Mucosa of gallbladder (tissue), 1 donor: ENCODE measurements at places on chromosomes 11 and 22. TPM values are rescaled to one million over a fixed set of nuclear protein-coding genes. Genes with fewer than 3 reads are reported as not detected.

DNA sequence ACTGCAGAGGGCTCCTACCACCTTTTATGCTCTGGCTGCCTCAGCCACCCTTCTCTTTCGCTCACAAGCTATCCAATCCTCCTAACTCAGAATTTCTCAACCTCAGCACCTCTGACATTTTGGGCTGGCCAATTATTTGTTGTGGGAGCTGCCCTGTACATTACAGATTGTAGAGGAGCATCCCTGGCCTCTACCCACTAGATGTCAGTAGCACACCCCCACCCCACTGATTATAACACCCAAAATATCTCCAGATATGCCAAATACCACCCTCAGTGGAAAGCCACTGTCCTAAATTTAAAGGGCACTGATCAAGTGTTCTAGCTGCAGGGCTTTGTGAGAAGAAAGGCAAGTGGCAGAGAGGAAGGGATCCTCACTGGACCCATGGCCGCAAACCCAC lies 443.1 kb downstream of the SOX6 start:
- no peak for DNase-seq

DNA sequence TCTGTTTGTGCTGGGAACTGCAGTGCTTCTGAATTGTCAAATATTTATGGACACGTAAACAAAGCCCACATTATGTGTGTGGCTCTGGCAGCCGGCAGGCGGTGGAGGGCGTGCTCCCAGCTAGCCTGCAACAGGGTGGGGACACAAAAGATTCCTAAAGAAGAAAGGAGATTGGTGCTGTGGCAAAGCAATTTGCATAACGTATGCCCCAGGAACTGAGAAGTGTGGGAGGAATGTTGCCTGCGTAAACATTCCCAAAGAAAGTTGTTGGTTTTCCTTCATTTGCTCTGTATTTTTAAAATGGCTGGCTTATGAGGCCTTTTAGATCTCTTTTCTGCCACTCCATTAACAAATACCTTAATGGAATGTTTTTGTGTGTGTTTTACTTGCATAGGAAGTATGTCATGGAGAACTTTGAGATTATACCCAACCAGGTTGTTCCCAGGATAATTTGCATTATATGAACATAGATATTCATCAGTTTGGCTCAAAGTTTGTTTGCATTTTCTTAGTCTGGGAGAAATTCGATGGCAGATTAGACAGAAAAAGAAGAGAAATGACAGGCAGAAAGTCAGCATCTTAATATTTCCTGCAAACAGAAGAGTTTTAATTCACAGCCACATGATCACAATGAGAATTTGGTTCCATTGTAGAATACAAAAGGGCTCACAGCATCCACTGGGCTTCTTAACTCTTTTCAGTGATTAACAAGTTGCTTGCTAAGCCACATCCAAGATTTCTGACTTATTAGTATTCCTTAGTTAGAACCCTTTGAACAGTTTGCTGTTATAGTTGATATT lies 41.8 kb upstream of the DLAT start:
- DNase-seq, result peak; percentile 73

DNA sequence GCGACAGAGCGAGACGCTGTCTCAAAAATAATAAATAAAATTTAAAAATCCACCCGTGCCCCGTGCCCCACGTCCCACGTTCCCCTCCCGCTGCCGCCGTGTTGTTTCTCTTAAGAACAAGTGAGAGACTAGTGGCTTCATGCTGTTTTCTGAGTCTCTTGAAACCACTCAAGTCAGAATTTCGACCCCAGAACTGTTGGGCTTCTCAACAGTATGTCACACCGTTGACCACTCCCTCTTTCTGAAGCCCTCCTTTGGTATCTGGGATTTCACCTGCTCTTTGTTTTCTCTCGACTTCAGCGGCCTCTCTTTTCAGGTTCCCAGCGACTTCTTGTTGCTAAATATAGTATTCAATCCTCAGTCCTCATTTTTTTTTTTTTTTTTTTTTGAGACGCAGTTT lies 974 bp downstream of the PPIL2 start:
- DNase-seq, result no peak

GRCh38 chr11:124113890-124114289 lies 1.4 kb upstream of the VWA5A start:
- no peak for DNase-seq

GRCh38 chr22:42217019-42217751 lies 53.3 kb downstream of the TCF20 start:
- no peak for DNase-seq

DNA sequence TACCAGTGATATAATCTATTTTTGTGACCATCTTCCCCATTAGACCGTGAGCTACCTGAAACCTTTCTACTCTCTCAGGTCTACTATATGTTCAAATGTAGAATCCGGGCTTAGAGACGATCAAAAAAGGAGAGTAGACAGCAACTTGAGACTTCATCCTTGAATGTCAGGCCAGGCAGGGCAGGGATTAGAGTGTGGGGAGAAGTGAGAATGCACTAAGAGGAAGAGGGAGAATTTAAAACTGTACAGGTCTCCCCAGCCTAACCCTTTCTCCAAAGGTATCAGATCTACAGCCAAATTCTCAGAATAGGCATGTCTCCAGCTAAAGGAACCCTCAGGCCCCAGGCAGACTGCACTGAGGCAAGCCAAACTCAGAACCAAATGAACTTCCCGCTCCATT lies 935 bp downstream of the LAMTOR1 start:
- DNase-seq, result no peak

- no peak for DNase-seq
Observed at GRCh38 chr22:26463688-26464087, 19.9 kb downstream of the HPS4 start.

DNA sequence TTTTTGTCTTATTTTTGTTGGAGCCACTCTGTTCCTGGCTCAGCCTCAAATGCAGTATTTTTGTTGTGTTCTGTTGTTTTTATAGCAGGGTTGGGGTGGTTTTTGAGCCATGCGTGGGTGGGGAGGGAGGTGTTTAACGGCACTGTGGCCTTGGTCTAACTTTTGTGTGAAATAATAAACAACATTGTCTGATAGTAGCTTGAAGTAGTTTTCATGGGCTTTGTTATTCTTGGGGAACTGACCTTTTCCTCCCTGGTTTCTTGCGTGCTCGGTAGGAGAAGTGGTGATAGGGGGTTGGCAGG lies 6.0 kb upstream of the MCM5 start:
- DNase-seq, result no peak

DNA sequence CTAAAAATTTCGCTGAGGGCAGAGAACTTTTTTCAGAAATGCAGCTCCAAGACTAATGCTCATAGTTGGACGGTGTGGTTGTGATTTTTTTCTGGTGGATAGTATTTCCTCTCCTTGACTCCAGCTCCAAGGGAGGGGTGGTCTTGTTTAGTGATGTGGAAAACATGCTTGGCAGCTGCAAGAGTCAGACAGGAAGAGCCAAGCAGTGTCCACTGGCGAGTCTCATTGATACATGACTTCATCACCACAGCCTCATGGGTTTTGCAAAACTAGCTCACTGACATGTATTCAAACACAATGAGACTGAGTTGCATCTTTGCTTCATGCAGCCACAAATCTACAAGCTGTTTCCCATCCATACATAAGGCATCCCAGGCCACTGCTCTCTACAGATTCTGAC lies 7.3 kb upstream of the KCNJ1 start:
- no peak for DNase-seq

DNA sequence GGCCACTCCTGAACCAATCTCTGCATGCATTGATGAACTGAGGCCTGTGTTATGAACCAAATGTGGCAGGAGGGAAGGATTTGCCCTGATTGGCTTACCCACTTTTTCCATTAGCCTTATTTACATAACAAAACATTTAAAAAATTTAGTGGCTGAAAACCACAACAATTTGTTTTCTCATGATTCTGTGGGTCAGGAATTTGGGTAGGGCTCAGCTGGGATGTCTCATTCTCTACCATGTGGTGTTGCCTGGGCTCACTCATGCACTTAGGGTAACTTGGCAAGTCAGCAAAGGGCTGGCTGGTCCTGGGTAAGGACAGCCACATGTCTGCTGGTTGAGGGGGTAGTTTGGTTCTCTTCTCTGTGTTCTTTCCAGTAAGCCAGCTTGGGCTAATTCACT lies 35.1 kb upstream of the CYP2R1 start:
- DNase-seq, result no peak

- no peak for DNase-seq
Observed at GRCh38 chr22:45786726-45787125, 115.1 kb downstream of the ATXN10 start.

DNA sequence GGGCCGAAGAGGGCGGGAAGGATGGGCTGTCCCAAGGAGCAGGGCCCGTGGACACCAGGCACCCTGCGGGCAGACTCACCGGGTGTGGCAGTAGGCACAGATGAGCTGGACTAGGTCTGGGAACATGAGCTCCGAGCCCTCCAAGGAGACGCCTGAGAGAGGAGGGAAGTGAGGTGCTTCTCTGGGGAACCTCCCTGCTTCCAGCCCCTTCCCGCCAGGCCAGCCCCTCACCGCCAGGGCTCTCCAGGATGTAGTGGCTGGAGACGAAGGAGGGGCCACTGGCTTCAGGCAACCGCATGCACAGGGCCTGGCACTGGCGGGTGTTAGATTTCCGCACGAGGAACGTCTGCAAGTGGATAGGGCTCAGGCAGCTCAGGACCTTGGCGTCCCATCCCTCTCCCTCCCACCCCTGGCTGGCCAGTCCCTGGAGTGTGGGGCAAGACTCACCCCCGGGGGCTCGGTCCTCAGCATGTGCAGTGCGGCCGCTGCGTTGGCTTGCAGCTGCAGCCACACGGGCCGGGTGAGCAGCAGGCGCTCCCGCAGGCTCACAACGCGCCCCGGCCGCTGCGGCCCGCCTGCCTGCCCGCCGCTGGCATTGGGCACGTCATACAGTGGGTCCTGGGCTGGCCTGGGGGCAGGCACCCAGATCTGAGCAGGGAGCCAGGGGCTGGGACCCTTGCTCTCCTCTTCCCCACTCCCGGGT lies 552 bp downstream of the RIN1 start:
- DNase-seq, result no peak

DNA sequence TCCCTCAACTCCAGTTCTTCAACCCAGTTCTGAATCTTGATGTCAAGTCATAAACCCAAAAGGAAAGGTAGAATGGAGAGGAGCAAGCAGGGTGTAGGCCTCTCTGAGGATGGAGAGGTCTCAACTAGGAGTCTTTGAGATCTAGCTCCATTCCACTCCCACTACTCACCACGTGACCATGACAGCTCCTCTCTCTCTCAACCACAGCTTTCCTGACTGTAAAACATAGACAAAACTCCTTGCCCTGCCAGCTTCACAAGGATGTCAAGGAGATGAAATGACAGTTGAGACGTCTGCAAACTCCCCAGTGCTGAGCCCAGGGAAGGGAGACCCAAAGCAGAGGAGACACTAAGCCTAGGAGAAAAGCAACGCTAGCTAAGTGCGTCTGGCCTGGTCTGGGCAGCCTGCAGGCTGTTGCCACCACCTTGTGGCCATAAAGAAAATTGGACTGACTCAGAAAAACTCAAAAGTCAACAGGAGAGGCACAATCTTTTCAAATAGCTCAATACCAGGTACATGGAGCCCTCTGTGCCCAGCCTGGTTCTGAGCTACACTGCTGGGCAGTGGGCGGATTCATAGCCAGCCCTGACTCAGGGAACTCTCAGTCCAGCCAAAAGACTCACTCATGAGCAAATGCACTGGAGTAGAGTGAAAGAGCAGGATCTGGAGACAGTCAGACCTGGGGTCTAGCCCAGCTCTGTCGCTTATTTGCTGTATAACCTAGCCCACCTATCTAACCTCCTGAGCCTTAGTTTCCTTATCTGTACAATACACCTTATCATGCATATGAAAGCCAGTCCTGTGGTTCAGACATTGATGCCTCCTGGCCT lies 3.4 kb downstream of the CLPB start:
- DNase-seq, result no peak

DNA sequence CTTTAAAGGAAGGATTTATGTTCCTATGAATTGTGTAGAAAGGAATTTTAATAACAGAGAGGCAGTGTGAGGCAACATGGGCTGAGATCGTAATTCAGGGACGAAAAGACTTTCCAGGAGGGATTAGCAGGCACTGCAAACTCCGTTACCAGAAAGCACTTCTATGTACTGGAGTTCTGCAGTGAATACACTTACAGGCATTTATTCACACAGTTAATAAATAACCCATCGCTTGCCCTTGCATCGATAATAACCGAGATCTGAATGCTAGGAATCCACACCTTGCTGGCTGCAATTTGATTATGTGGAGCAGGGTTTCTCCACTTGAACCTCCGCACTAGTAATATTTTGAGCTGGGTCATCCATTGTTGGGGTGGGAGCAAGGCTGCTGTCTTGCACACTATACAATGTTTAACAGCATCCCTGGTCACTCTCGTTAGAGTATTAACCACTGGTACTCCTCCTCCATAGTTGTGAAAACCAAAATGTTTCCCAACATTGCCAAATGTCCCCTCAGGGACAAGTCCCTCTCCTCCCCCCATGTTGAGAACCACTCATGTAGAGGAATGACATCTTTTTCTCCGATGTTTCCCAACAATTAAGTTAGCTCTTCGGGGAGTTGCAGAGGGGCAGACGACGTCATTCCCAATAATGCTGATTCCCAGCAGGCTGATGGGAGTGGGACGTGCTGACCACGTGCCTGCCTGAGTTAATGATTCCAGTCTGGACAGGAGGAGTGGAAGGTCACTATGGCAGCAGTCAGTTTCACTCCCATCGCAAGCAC lies 99.5 kb downstream of the SNX19 start:
- peak; percentile 41 for DNase-seq

- DNase-seq, result no peak
Observed at GRCh38 chr11:1072116-1072820, 2.4 kb upstream of the MUC2 start.

DNA sequence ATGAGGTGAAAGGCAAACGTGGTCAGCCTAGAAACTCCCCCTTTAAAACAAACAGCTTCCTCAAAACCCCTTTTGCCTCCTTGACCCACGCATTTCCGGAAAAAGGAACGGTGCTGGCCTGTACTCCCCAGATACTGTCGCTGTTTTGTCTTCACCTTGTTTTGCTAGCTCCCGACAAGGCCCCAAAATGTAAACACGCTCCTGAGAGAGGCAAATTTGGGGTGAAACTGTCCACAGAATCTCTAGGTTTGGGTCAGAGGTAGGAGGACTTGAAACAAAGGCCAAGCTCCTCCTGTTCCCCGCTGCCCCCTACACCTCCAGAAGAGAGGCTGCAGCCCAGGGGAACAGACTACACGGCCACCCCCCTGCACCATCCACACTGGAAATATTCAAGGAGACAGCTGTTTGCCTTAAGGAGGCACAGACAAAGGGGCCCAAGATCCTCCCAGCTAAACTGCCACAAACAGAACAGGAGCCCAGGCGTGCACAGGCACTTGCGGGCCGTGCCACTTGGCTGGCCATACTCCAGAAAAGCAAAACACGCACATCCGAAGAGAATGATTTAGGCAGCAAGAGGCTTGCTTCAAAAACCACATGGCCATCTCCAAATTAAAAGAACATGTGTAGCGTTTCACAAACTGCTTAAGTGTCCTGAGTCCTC lies 160.5 kb upstream of the GRK3 start:
- no peak for DNase-seq

Gene OR51B4
- 0.23 TPM for total RNA-seq

Gene HTR3A
- total RNA-seq, result 0.29 TPM

Gene PATE2
- total RNA-seq, result not detected

Gene BTG4
- not detected for total RNA-seq

Gene OR10A5
- total RNA-seq, result not detected

Gene AQP11
- total RNA-seq, result 5.5 TPM

Gene APOBEC3F
- 14.4 TPM for total RNA-seq

Gene MUC5AC
- 18.6 TPM for total RNA-seq

Gene NCF4
- total RNA-seq, result 11.3 TPM
